ENCODE measurements at places on chromosomes 2 and 18.

- DNase-seq, result no peak
Measured at GRCh38 chr18:42425025-42425424, 470.0 kb downstream of the PIK3C3 start.

DNA sequence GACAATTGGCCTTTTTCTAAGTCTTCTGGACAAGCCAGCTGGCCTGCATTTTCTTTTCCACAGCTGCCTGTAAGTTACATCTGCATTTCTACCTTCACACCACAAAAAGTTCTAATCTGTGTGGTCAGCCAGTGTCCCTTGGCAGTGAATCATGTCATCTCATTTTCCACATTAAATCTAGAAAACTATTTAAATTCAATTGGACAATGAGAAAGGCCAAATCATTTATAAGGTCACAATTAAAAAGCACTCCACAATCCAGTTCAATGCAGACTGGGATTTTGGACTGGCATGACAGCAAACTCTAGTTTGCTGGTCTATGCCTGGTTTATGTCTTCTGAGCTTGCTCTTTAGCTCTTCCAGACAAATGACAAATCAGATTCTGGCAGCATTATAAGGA lies 494.2 kb upstream of the SPHKAP start:
- DNase-seq, result no peak

DNA sequence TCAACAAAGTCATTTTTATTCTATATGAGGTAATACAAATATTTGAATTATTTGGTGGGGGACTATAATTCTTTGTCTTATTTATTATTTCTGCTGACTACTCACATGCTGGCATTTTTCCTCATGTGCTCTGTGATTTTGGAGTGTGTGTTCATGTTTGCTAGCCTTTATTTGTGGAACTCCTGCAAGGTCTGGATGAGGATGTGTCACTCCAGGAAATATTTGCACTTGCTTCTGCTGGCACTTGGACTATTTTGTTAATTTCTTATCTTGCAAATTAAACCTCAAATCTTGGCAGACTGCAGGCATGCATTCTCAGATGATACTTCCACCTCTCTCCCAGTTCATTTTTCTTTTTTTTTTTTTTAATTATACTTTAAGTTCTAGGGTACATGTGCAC lies 34.1 kb downstream of the POLI start:
- DNase-seq, result no peak

DNA sequence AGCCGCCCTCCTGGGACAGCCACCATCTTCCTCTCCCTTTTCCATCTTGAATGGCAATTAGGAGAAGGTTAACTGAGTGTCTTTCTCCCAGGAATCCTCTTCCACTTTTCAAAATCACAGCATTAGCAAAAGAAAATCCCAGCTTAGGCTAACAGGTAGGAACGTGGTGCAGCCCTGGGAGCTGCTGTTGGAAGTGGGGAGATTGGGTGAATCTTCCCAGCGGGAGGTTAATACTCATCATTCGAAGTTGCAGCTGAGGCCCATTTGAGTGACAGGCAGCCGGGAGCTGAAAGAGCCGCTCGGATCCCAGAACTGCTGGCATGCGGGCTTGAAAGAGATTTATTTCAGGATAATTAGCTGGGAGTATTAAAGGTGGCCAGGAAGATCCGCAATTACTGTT lies 306.0 kb downstream of the BCL11A start:
- no peak for DNase-seq

DNA sequence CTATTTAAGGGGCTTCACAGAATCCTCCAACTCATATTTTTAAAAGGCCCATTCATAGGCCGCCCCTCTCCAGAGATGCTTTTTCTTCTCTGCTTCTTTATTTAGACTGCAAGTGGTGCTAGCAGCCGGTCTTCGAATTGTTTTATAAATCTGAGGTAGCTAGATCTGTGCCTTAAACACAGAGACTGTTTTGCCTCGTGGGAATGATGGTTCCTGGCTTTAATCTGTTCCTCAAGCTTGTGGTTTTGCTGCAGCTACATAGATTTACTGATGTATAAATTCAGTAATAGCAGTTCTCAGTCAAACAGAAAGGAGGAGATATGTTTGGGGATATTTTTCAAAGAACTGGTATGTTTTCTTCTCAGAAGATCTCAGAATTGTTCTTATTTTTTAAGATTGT lies 45.3 kb downstream of the TNFRSF11A start:
- no peak for DNase-seq

GRCh38 chr18:52312346-52312745 lies 27.7 kb upstream of the DCC start:
- DNase-seq, result no peak

- DNase-seq, result no peak
Measured at GRCh38 chr2:176158855-176159662, 2.0 kb downstream of the HOXD3 start.

DNA sequence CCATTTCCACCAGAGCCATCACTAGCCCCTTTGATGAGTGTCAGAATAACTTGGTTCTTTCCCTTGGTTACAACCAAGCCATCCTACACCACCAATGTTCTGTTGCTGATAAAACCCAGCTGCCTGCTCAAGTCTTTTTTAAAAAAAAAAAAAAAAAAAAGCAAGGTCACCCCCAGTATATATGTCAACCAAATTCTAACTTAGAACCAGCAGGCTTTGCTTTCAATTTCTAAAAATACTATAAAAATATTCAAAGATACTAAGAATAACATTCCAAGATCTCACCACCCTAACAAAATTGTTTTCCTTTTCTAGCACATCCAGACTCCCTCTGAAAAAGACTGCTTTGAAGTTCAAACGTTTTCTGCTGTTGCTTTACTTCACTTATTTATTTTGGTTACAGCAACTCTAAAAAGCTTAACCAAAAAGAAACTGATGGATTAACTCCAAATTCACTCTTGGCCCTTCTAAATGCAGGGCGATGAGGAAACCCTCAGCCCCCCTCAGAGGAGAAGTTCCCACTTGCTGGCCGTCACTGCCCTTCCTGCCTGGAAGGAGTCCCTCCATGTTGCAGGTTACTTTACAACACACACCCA lies 10.9 kb downstream of the UXS1 start:
- DNase-seq, result no peak

DNA sequence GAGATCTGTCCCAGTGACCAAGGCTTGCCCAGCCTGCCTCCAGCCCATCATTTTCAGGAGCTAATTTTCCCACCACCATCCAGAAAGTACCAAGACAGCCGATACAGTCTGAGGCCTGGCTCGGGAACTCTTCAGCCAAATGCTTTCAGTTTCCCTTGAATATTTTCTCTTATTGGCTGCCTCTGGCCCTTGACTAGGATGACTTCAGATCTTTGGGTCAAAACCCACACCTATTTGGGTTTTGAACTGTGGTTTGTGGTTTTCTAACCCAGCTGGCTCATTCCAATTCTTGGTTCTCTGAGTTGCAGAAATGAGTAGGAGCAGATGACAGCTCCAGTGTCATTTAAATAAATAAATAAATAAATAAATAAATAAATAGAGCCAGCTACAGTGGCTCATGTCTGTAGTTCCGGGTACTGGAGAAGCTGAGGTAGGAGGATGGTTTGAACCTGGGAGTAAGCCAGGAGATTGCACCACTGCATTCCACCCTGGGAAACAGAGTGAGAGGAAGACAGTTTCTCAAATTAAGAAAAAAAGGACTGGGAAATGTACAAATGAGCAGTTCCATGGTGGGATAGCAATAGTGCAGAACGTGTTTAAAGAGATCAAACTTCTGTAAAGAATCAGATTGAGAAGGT lies 465.0 kb upstream of the SOX11 start:
- no peak for DNase-seq
